ENCODE measurements at places on chromosomes 3 and 15.

DNA sequence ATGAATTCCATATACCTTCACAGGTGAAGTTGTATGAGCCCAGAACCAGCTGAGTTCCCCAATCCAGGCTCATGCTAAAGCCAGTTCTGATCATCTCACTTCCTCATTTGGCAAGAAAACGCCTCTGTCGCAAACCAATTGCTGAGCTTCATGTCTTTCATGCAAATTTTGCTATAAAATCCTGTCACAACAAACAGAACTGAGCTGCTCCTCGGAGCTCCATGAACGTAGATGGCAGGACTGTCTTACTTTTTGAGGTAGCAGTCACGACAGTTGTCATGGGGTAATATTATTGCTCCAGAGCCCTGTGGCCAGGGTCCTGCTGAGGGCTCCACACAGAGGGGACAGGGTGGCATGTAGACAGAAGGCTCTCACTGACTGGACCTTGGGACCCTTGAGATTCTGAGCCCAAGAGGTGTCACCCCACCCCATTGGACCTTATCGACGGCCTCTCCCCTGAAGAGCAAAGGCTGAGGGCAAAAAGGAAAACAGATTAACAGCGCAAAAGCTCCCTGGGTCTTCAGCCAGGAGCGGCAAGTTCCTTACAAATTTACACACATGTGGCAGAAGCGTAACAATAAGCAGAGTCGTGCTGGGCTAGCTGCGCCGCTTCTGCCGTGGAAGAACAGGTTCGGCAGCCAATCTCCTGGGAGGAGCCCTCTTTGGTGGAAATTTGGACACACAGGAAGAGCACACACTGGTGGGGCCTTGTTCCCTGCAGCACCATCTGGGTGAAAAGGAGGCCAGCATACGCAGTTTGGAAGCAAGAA lies 249.2 kb downstream of the OPA1 start:
- DNase-seq: no peak

DNA sequence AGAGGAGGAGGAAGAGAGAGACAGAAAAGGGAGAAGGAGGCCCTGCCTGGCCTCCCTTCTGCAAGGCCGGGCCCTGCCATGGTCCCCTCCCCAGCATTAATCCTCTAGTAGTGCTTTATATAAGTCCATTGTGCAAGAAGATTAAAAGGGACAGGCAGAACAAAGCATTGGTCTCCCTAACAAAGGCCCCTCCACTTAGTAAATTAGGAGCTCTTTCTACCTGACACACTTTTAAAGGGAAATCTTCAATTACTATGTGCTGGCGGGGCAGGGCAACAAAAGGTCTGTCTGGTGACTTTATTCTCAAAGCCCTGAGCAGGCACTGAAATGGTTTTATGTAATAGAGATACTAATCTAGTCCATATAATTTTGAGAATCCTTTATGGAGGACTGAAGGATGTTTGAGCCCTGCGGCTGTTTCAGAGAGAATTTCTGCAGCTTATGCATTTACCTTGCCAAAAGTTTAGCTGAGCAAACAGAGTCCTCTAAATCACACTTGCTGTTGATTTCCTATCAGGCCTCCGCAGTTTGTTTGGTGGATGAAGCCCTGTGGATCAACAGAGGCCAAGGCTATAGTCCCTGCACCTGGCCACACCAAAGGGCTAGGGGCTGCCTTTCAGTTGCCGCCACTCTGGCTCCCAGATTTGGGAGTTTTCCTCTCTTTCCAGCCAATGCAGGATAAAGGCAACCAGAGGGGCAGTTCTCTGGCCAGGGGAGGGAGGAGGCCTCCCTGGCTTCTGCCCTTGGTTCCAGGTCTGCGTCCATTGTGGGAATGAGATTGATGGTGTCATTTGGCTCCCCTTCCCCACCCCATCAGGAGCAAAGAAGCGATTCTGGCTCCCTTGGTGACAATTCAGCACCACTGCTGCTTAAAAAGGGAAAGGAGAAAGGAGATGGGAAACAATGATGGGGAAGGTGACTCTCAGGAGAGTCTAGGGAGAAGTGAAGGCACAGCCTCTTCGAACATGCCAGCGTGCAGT lies 148.0 kb downstream of the MEGF11 start:
- no peak for DNase-seq

- DNase-seq: no peak
Measured at GRCh38 chr15:50224606-50225005, 40.9 kb downstream of the HDC start.

- DNase-seq: no peak
Measured at GRCh38 chr3:171056528-171056927, 30.0 kb upstream of the SLC2A2 start.

DNA sequence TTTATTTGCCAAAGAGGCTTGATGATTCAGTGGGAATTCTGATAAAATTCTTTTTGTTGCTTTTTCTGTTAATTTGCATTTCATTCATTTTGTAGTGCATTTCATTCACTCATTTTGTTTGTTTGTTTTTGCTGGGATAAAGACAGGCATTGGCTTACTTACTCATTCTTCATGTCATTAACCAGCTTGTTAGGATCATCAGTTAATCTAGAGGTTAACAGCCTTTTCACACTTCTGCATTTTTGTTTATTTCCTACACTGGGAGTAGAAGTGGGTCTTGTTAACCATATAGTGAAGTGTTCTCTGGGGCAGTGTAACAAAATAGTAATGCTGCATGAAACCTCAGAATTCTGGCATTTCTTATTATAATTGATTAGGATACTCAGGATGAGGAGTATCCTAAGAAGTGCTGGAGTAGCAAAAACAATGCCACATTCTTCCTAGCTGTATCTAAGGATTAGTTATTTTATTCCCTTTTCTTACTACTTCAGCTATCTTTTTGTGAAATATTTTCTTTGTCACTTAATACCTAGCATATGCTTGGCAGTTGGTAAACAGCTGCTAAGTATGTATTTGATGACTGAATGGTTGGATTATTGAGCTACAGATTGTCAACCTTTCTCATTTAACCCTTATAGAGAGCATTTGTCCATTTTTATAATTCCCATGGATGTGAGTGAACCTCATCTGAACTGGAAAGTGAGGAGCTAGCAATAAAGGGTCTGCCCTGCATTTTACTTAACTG lies 135.7 kb upstream of the LRRFIP2 start:
- DNase-seq: no peak

- DNase-seq: no peak
Measured at GRCh38 chr3:46559091-46559704, 6.9 kb downstream of the LRRC2 start.
